ENCODE measurements at places on chromosomes 5 and 9.

- no peak for DNase-seq
Observed at GRCh38 chr5:119359737-119360413, 4.1 kb downstream of the TNFAIP8 start.

- no peak for DNase-seq
Observed at GRCh38 chr9:133204993-133205336, 4.1 kb downstream of the OBP2B start.

GRCh38 chr5:107275333-107275732 is 395.4 kb downstream of the EFNA5 start:
- DNase-seq, result no peak

- no peak for DNase-seq
Observed at GRCh38 chr5:151005187-151005949, 15.0 kb upstream of the GPX3 start.

GRCh38 chr9:109101810-109102209 is 17.9 kb downstream of the TMEM245 start:
- DNase-seq, result no peak

DNA sequence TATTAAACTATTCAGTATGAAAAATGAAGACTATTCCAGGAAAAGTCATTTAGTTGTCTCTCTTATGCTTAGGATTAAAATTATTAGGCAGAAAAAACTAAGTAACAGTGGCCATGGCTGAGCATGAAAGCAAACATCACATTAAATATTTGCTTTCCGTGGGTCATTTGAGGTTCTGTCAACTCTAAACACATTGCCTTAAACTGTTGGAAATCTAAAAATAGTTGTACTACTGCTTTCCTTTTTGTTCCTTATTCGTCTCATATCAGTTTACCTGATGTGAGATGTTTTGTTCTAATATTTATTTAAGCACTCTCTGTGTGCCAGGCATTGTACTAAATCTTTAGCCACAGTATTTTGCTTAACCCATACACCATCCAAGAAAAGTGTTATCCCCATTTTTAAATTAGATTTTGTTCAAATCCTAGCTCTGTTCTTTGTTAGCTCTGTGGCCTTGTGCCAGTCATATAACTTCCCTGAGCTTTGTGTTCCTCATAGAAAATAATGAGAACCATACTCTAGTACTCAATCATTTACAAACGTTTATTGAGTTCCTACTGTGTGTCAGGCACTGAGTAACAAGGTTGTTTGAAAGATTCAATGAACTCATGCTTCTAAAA is 18.7 kb upstream of the ZNF608 start:
- DNase-seq, result no peak

DNA sequence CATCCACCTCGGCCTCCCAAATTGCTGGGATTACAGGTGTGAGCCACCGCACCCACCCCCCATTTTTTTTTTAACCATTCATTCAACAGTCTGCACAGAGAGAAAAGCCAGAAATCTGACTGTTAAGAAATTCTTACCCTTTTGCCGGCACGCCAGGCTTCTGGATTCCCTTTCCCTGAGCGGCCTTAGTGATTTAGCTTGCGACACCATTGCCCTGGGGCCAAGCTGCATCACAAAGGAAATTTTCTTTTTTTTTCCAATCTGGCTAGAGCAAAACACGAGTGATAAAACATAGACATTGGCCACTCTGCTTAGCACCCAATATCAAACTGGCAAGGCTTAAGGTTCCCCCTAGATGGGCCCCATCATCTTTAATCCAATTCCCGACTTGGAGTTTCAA is 21.2 kb upstream of the ATOSB start:
- no peak for DNase-seq

GRCh38 chr9:75504721-75505120 is 385.8 kb upstream of the PCSK5 start:
- DNase-seq, result no peak

DNA sequence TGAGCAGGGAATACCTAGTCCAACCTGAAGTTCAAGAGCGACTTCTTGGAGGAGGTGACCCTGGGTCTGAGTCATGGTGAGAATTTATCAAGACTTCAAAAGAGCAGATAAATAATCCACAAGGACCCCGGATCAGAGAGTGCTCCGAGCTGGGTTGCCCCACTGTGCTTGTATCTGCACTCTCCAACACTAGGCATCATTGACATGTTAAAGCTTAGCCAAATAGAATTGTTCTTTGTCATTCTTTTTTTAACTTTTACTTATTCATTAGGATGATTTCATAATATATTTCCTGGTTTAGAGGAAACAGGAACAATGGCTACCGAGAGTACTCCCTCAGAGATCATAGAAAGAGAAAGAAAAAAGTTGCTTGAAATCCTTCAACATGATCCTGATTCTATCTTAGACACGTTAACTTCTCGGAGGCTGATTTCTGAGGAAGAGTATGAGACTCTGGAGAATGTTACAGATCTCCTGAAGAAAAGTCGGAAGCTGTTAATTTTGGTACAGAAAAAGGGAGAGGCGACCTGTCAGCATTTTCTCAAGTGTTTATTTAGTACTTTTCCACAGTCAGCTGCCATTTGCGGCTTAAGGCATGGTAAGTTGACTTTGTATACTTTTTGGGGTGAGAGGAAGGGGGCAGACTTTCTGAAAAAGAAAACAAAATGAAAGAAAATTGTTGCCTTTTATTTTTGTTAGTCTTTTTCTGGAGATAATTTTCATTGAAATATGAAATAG is at the start of gene CARD6:
CARD6 (plus strand) TSS at position 300 of the 738 bp plus-strand sequence; CDS start at position 316, 16 bp downstream.
- DNase-seq, result no peak

DNA sequence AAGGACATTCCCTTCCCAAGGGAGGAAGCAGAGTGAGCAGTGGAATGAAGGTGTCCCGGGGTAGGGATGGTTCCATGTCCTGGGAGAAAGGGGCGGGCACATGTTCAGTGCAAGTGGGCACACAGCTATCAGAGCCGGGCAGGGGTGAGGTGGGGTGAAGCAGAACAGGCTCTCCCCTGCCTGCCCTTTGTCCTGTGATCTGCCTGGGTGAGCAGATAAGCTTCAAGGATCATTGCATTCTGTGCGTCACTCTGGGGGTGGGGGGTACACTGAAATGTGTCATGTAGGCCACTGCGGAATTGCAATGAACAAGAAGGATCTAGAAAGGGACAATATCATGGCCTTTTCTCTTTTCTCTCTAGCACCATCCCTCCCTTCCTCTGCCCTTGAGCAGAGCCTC is 61.7 kb upstream of the SHB start:
- DNase-seq, result no peak

- DNase-seq, result no peak
Observed at GRCh38 chr9:3343671-3344070, 182.1 kb downstream of the RFX3 start.

DNA sequence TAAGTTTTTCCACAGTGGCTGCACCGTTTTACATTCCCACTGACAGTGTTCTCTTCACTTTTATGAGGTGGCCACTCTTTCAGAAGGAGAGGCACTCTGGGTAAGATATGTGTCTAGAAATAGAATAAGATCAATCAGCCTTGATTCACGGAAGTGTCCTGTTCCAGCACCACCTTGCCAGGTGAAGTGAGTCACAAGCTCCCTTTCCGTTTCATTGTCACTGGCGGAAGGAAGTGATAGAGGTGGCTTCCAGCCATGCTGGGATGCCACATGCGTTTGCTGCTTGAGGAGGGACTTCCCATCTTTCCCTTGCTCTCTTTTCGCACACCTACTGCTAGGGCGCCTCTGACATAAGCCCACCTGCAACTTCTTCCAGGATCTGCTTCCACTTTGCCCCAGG is 217.1 kb downstream of the PIK3R1 start:
- DNase-seq, result no peak

DNA sequence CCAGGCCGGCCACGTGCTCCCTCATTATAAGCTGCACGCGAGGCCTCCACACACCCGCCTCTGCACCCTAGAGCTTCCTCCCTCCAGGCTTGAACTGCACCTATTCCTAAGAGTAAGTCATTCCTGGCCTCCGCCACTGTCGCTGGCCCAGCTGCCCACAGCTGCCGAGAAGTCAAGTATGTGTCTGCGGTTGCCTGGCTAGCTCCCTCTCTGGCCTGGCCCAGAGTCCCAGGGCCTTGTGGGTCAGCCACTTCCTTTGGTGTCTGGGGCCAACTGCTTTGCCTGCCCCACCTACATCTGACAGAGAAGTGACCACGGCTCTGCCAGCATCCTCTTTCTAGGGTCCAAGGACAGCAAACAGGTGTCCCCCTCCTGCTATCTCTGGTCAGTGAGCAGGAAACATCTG is 18.3 kb downstream of the ABO start:
- DNase-seq, result no peak

GRCh38 chr9:133700819-133701320 is 37.3 kb downstream of the SARDH start:
- DNase-seq, result no peak

GRCh38 chr9:8053501-8053900 is 253.9 kb upstream of the DMAC1 start:
- DNase-seq, result no peak

DNA sequence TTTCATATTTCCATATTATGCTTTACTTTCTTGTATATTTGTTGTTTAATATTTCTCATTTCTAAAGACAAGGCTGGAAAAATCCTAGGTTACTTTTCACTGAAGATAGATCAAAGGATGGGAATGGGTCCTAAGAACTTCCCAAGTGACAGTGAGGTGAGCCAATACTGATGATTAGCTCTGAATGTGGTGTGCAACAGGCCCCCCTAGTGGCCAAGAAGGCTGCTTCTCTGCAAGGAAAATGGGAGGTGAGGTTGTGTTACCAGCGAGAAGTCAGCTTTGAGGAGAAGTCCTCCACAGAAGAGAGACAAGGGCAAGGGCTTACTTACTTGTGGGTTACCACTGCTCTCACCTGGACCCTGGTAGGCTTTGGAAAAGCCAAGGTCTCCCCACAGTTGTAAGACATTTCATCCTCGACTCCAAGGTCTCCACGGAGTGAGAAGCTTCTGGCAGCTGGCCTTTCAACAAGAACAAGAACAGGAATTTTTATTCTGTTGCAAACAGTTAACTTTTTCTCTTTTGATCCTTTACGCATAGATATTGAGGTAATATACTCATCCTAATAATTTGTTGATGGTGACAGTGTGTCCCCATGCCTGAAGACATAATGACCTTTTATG is 69.9 kb downstream of the MAMDC2 start:
- no peak for DNase-seq

DNA sequence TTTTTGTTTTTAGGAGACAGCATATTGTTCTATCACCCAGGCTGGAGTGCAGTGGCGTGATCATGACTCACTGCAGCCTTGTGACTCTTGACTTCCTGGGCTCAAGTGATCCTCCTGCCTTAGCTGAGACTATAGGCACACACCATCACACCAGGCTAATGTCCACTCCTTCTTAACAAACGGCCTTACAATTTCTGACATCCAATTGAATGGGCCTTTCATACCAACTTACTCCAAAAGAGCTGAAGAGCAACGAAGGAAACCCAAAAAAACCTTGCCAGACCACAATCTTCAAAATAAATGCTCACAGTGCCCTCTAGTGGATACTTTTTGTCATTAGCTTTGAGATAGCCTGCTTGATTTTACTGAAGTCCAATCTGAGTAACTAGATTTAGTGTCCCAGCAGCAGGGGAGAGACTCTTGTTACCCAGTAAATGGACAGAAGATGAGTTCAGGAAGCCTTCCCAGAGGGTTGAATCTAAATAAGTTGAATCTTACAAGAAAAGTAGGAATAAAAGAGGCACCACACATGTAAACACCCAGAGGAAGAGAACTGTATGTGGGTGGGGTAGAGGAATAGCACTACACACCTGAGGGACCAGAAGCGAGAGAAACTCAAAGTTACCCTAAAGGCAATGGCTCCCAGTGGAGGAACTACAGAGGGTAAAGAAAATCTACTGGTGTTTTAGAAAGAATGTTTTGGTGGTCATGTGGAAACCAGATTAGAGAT is 9.3 kb downstream of the ZNF622 start:
- no peak for DNase-seq

DNA sequence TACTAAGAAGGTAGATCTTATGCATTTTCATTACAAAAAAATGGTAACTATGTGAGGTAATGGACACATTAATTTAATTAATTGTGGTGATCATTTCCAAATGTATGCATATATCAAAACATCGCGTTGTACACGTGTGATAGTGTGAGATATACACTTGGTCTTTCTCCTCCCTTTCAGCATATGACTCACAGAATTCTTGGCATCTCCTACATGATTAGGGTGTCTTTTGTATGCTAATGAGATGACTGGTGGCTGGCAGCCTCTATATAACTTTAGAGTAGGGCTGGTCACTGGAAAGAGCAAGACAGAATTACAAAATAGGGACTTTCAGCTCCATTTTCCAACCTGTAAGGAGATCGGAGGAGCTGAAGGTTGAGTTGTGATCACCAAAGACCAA is 1167.6 kb downstream of the CDH12 start:
- DNase-seq, result no peak

- no peak for DNase-seq
Observed at GRCh38 chr5:152125661-152126205, 201.1 kb upstream of the GLRA1 start.

- no peak for DNase-seq
Observed at GRCh38 chr5:93831449-93831848, 90.0 kb upstream of the POU5F2 start.

DNA sequence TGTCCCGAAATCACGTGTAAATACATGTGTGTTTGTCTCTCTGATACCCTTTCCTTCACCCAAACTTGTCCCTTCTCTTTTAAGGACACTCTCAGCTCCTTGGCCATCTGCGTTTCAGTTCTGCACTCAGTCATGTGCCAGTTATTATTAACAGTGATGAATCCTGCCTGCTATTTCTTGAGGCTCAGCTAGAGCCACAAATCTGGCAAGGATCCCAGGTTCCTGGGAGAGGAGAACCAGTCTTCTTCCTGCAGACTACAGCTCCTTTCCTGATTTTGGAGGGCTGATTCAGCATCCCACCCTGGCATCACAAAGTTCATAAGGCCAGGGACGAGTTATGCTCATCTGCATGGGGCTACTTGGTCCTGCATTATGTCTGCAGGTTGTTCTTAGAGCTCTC is 5.6 kb downstream of the MAMDC2 start:
- no peak for DNase-seq

GRCh38 chr5:75524071-75524470 is 12.4 kb downstream of the POLK start:
- DNase-seq, result no peak

Measured in stimulated activated CD8-positive, alpha-beta memory T cell treated with anti-CD3 and anti-CD28 coated beads, Interleukin-7, amount 100 ng/mL, for 1 hour (primary cell).